EH (cell line): ENCODE measurements at places on chromosomes 6 and 20.

DNA sequence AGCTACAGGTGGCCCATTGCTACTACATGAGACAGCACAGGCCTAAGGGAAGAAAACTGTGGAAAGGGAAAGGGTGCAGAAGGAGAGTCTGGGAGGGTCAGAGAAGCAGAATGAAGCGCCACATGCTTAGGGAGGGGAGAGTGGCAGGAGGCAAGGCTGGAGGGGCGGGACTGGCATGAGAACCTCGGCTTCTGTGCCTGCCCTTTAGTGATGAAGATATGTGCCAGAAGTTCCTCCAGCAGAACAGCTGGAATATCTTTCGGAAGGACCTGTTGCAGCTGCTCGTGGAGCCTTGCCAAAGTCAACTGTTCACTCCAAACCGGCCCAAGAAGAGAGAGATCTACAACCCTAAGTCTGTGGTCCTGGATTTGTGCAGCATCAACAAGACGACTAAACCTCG is 61.8 kb downstream of the CNBD2 start:
- no peak for DNase-seq

DNA sequence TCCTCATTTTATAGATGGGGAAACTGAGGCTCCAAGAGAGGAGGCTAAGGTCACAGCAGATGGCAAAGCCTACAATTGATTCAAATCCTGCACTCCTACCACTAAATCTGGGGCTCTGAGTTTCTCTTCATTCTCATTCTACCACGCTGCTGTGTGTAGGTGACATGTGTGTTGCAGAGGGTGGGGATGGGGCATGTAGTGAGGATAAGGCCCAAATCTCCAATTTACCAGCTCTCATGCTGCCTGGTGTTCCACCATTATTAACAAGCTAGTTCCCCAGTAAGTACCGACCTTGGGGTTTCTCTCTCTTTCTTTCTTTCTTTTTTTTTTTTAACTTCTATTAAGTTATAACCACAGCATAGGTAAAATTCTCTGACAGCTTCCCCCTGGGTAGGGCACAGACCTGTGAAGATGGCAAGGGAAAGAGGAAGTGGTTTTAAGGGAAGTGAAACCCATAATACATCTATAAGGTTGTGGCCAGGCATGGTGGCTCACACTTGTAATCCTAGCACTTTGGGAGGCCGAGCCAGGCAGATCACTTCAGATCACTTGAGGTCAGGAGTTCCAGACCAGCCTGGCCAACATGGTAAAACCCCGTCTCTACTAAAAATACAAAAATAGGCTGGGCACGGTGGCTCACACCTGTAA is 13.0 kb upstream of the MATN4 start:
- no peak for DNase-seq

GRCh38 chr20:24673678-24674570 is 204.5 kb downstream of the SYNDIG1 start:
- peak; percentile 70 for DNase-seq

GRCh38 chr20:63973636-63974401 is 4.1 kb upstream of the ZNF512B start:
- DNase-seq, result peak; percentile 84

DNA sequence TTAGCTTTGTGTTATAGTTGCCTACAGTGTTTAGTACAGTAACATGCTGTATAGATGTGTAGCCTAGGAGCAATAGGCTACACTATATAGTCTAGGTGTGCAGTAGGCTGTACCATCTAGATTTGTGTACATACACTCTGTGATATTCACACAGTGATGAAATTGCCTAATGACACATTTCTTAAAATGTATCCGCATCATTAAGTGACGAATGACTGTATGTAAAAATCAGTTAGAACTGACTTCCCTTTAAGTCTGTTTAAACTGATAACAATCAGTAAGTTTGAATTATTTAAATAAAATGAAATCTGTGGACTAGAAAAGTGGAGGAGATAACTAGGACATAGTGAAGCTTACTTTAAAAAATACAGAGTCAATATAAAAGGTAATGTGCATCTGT is 176.1 kb downstream of the CDKAL1 start:
- DNase-seq, result no peak

DNA sequence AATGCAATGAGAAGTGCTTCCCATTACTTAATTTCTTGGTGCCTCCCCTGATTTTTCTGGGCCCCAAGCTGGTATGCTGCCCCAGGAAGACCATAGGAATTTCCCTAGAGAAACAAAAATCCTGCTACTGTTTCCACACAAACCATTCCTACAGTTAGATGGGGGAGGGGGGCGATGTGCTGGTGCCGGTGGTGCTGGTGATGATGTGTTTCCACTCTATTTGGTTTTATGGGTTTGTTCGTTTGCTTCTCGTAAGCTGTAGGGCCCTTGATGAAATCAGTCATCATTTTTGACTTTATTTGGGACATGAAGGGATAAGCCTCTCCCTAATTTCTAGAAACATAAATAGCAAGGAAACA is 105.1 kb downstream of the MKKS start:
- no peak for DNase-seq
